ENCODE measurements at places on chromosomes 2 and 18.

GRCh38 chr18:79241755-79242154 is 154.0 kb upstream of the NFATC1 start:
- DNase-seq = no peak

- DNase-seq = no peak
These were observed 37.3 kb upstream of the ZNF512 start for GRCh38 chr2:27545348-27546141.

GRCh38 chr2:236896688-236897087 is 189.0 kb upstream of the COPS8 start:
- no peak for DNase-seq

GRCh38 chr18:48808476-48808875 is 142.3 kb downstream of the SMAD7 start:
- DNase-seq = no peak

DNA sequence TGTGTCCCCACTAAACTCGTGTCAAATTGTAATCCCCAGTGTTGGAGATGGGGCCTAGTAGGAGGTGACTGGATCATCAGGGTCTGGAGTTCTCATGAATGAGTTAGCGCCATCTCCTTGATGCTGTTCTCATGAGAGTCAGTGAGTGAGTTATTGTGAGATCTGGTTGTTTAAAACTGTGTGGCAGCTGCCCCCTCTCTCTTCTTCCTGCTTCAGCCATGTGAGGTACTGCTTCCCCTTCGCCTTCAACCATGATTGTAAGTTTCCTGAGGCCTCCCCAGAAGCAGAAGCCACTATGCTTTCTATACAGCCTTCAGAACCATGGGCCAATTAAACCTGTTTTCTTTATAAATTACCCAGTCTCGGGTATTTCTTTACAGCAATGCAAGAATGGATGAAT is 50.4 kb downstream of the AP1S3 start:
- DNase-seq = no peak

DNA sequence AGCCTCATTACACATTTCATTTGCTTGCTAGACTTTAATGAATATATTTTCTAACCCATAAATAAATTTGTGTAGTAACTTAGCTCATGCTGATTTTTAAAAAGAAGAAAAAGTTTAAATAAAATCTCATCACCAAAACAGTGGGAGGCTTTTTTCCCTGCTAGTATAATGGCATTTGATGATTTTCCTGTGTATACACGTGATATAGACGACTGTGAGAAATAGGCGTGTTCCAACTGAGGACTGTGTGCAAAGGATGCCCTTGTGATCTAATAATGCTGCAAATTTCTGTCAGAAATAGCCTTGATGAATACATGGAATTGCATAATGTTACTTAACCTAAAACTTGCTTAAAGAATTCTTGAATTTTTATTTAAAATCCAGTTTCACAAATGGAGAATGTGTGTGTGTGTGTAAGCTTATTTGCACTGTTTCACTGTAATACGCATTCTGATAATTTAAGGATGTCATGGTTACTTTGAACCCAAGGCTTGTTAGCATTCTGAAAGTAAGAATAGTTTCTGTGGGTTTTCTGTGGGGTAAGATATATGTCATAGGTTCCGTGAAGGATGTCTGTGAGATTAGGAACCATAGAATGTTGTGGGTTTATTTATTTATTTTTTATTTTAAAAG is 178.0 kb downstream of the DLGAP1 start:
- no peak for DNase-seq

- no peak for DNase-seq
These were observed 968.7 kb upstream of the ZEB2 start for GRCh38 chr2:145488571-145488970.

GRCh38 chr2:29806461-29806860 is 114.9 kb downstream of the ALK start:
- DNase-seq = no peak

GRCh38 chr2:150168595-150169236 is 318.8 kb downstream of the RND3 start:
- DNase-seq = no peak

DNA sequence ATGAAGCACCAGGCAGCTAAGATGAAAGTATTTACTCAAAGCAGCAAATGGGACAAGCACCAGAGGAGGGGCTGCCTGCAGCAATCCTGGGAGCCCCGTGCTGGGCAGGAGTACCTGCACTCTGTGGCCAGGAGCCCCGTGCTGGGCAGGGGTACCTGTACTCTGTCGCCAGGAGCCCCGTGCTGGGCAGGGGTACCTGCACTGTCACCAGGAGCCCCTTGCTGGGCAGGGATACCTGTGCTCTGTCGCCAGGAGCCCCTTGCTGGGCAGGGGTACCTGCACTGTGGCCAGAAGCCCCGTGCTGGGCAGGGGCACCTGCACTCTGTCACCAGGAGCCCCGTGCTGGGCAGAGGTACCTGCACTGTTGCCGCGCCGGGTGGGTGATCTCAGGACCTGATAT is 158.6 kb downstream of the MYT1L start:
- no peak for DNase-seq

DNA sequence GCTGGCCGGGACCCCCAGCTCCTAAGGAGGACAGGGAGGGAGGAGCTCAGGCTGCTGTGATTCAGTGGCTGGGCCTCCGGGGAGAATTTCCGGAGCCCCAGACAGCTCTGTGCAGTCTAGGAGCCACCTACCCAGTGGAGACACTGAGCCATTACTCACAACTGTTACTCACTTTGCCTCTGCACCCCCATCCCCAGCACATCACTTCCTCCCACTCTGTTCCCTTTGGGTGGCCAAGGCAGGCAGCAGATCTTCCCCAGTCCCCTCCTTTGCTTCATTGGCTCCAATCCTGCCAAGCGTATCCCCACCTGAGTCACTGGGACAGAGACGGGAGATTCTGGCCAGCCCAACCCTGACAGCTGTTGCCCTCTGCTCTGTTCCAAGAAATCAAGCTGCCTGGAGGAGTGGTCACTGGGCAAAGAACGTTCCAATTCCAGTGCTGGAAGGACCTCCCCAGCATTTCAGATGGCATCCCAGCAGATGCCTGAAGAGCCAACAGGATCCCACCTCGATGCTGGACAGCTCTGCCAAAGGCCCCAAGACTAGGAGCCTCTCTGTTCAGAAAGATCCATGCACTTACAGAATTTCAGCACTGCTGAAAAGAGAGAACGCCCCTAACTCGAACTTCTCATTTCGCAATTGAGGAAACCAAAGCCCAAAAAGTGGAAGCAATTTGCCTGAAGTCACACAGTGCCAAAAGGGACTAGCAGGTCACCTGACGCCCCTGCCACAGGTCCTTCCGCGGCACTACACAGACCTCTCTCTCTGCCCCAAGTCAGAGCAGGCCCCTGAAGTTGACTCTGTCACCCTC is 68.3 kb downstream of the TNS1 start:
- peak; percentile 52 for DNase-seq

GRCh38 chr18:32776561-32776960 is 3.7 kb upstream of the KLHL14 start:
- no peak for DNase-seq

- DNase-seq = no peak
These were observed 137.0 kb downstream of the BCL11A start for GRCh38 chr2:60416221-60417008.

DNA sequence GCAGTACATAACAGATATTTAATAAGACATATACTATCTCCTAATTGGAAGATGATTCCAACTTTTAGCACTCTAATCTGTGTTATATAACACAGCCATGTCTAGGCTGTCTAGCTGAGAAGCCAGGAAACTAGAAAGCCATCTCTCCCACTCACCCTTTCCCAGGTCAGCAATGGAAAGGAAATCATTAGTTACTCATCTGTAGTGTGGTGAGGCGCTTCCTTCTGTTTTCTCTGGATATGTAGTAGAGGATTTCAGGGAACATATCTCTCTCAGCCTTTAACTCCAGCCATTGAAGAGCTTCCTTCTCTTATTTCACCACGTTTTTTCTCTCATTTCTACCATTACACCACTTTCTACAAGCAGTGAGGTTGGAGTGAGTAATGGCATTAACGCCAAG is 19.4 kb downstream of the RBBP8 start:
- DNase-seq = no peak

GRCh38 chr18:37225279-37225678 is 340.3 kb downstream of the CELF4 start:
- DNase-seq = no peak

DNA sequence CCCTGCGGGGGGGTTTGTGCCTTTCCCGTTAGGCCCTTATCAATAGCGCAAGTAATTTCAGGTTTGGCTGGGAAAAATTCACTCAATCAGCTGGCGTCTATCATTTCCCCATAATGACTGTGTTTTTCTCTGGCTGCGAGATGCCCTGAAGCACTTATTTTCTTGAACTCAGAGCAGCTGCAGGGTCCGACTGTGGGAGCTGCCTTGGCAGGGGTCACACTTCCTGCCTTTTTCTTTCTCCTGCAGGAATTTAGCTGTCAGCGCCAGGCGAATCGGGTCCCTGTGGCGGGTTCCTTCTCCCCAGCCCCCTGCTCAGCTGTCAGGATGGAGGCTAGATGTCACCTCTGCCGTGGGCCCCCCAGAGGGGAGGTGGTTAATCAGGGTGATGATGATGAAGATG is 81.3 kb upstream of the HPCAL1 start:
- DNase-seq = no peak

DNA sequence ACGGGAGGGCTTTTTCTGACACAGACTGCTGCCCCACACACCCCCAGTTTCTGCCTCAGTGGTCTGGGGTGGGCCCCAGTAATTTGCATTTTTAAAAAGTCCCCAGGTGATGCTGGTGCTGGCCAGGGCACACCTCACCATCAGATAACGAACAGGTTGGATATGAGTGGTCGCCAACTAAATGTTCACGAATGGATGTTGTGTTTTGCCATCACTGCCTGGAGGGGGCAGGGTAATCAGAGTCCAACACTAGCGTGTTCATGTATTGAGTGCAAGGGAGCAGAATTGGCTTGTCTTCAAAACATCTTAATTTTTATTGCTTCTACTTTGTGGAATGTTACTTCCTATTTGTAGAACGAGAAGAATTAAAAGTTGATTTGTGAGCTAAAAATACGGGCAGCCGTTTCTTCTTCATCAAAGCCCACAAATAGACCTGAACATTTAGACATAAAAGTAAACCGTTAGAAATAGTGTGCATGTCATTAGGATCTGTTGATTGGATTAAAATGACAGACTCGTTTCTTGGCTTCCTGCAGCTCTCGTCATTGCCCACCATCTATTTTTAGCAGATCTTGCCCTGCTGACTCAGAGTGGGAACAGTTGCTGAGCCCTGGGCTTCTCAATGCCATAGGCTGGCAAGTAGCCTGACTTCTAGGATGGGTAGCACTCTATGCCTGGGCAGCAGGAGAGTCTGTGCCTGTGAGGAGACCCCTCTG is 45.2 kb downstream of the NCK2 start:
- DNase-seq = peak; percentile 75

- peak; percentile 93 for DNase-seq
These were observed at the start of gene STAM2 for GRCh38 chr2:152175368-152176112. Gene STAM2 (minus strand): TSS chr2:152175763. CDS start chr2:152175642, 121 bp downstream.

GRCh38 chr18:54767098-54767497 is 61.2 kb upstream of the RAB27B start:
- DNase-seq = no peak

DNA sequence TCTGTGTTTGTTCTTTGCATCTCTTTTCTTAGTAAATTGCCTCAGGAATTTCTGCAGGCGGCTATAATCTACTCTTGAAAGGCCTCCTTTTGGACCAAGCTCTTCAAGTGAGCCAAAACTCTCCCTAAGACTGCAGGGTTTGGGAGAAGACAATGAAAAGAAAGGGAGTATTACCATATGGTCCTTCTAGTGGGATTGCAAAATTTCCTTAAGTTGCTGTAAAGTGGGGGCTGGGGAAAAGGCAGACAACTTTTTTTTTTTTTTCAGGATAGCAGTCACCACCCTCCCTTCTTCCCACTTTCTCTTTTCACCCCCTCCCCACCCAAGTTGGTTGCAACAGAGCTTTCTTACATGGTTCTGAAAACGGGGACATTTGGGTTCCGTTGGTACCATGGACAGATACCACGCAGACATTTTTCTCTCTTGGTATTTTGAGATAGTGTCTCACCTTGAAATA is 183.7 kb downstream of the FHOD3 start:
- no peak for DNase-seq

DNA sequence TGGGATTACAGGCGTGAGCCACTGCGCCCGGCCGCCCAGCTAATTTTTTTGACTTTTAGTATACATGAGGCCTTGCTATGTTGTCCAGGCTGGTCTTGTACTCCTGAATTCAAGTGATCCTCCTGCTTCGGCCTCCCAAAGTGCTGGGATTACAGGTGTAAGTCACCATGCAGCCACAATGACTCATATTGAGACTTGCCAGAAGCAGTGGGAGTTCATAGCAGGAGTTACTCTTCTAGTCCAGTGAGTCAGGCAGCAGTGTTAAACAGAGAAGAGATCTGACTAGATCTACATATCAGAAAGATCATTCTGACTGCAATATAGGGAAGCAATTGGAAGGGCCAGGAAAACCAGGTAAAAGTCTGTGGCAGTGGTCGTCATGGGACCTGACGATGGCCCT is 1.5 kb upstream of the FLACC1 start:
- no peak for DNase-seq

- peak; percentile 87 for DNase-seq
These were observed 5.1 kb downstream of the SLC35F6 start for GRCh38 chr2:26769089-26769761.

DNA sequence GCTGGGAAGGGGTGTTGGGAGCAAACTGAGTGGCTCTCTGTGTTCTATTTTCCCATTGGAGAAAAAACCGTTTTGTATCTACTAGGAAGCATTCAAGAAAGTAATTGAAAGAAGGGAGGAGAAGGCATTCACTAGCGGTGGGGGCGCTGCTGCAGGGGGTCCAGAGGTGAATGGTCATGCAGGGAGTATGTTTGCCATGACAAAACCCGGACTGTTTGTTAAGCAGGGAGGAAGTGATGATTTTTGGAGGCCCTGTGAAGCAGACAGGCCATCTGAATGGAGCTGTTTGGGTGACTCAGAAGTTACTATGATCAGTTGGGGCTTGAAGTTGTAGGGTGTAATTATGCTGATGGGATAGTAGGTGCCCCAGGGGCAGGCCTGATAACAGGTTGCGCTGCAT is 7.0 kb downstream of the TAF4B start:
- no peak for DNase-seq

DNA sequence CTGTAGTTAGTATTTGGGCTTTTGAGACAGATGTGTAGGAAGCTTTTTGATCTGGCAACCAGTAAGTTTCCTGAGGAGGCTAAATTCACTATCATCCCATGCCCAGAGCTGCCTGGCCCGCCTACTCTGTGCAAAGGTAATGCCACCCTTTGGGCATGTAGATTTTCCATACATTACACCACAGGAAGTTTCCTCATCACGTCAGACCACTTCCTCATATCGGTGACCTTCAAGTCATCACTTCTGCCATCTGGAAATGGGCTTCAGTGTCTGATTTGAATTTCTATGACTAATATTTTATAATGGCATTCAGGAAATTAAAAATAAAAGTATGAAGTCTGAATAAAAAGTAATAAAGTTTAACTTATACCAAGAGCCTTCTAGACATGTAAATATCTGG is 825.4 kb downstream of the DCDC2C start:
- DNase-seq = no peak

GRCh38 chr18:12254820-12255511 is 805 bp downstream of the CIDEA start:
- DNase-seq = no peak

- DNase-seq = peak; percentile 75
These were observed 20.0 kb upstream of the RNF149 start for GRCh38 chr2:101328474-101329007.

GRCh38 chr2:161586517-161587167 is 37.6 kb upstream of the SLC4A10 start:
- DNase-seq = peak; percentile 36
